ENCODE measurements at places on chromosomes 1 and 21.
A peak's percentile ranks its signal among the peaks of the same experiment; 100 is the strongest.

- peak; percentile 47 for DNase-seq
Observed at GRCh38 chr1:1402072-1402900, 3.2 kb upstream of the CCNL2 start.

GRCh38 chr21:42198929-42199867, 19.7 kb upstream of the ABCG1 start:
- peak; percentile 77 for DNase-seq

- peak; percentile 45 for DNase-seq
Observed at GRCh38 chr1:200518524-200518923, 102.0 kb downstream of the KIF14 start.

- no peak for DNase-seq
Observed at GRCh38 chr21:43034826-43035225, 40.8 kb downstream of the CBS start.

- DNase-seq, result no peak
Observed at GRCh38 chr1:93783876-93784275, 95.1 kb downstream of the DNTTIP2 start.

Data from fibroblast of skin of abdomen (primary cell).